ENCODE measurements at places on chromosomes 3 and 15.

DNA sequence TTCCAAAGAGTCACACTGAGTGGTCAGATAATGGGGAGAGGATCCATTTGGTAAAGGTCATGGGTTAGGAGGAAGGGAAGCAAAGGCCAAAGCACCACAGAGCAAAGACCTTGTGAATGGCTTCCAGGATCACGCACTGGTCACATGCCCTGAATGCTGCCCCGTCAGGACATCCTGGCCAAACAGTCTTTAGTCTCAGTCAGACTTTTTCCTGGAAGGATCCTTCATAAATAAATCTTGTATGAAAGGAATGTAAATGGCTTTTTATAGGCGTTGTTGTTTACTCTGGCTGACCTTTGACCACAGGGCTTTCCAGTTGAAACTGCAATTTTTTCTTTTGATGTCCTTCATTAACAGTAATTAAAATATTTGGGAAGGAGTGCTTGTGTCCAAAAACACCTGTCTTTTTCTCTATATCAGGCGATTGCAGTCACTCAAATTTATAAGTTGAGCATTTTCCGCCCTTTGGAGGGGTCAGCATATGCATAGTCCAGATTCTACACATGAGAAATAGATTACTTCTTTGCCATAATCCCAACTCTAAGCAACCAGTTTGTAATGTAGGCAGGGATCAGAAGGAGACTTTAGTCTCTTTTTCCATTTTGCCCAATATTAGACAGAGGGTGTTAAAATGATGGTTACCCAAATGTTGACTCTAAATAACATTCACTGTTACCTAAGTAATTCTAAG, 48.4 kb downstream of the CHAC1 start:
- DNase-seq: no peak

DNA sequence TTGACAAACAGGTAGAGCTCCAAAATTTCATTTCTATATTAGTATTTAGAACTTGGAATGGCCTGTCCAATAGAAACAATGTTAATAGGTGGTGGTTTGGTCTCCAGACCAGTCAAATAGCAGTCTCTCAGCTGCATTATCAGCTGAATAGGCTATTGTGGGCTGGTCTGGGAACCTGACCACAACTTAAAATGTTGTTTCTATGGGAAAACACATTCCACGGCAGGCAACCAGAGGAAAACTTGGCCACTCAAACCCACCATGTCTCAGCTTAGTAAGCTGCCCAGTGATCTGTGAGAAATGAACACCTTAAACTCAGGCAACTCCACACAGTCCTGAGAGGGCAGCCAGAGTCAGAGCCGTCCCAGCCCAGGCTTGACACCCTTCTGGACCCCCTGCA, 20.4 kb downstream of the FBN1 start:
- DNase-seq: no peak

DNA sequence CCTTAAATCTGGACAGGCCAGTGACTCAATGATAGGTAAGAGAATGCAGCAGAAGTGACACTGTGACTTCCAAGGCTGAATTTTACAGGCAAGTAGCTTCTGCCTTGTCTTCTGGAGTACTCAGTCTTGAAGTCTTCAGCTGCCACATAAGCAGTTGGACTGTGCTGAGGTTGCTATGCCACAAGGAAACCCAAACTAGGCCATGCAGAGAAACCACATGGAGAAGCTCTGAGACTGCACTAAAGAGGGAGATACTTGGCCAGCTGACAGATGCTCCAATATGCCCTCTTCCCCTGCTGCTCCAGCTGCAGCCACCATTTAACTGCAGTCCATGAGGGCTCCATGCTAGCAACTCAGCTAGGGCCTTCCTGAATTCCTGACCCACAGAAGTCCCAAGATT, 119.4 kb upstream of the GADL1 start:
- DNase-seq: no peak

GRCh38 chr15:90471769-90472168, 58.0 kb upstream of the CRTC3 start:
- no peak for DNase-seq

DNA sequence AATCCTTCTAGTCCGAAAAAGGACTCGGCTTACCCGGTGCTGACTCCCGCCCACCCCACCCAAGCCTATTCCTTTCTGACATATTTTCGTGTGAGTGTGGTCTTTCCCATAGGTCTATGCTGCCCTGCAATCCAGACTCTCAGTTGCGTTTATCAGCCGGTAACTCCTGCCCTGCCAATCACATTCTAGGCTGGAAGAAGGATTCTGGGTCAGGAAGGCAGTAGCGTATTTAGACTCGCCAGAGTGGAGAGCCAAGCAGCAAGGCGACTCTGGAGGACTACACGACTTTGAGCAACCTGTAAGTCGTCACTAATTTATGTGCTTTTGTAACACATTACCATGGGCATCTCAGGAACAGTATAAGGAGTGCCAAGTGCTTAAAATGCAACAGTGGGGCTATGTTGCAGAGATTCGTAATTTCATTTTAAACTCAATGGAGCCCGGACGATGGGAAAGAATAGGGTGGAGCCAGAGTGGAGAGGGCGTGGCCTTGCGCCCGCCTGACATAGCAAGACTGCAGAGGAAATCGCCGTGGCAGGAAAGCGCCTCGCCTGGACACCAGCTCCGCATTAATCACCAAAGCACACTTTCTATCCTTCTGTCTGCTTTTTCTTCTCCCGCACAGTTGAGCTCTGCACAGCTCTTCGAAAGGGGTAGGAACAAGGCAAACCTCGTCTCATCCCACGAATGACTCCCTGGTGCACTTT, 1044.2 kb downstream of the AGBL1 start:
- DNase-seq: no peak

DNA sequence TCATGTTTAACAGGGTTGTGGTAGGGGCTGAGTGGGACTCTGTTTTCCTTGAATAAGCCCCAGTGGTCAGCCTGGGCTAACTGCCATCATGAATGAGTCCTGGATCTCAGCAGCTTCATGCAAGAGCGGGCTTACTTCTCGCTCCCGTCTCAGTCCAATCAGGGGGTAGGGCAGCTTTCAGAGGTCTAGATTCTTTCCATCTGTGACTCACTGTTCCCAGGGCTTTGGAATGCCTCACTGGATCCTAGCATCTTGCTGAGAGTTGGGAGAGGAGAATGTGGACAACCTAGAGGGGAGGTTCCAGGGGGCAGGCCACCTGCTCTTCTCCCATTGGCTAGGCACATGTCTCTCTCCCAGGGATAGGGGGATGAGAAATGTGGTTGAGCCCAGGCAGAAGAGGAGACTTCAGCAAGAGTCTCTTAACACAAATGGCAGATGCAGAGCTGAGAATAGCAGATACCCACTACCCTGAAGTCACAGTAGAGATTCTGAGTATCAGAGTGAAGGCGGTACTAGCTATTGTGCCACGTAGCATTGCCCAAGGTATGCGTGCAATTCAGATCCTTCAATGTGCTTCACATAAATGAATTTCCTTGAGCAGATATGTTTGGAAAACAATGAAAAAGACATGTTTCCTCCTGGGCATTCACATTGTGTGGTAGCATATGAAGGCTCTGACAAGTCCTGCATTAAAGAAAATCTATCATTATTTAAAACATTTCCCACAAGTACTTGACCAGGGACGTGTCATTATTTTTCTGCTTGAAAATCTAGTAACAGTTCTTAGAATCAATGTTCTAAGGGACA, 257.7 kb upstream of the PROK2 start:
- peak; percentile 74 for DNase-seq

DNA sequence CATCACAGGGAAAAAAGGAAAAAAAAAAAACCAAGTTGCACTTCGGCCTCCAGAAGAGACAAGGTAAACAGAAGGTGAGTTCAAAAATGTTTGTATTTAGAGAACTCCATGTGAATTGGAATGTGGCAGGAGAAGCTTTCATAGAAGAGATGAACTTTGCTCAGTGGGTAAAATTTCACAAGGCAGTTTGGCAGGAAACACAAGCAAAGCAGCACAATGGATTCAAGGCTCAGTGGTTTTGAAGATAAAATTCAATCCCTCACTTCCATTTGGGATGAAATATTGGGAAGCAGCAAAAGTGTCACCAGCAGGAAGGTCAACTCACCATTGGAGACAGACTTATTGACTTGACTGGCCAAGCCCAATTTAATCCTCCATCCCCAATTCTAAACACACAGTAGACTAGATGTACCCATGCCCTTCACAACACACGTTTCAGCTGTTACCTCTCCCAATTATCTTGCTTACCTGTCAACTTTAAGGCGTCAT, 256.7 kb upstream of the ICE2 start:
- DNase-seq: no peak

DNA sequence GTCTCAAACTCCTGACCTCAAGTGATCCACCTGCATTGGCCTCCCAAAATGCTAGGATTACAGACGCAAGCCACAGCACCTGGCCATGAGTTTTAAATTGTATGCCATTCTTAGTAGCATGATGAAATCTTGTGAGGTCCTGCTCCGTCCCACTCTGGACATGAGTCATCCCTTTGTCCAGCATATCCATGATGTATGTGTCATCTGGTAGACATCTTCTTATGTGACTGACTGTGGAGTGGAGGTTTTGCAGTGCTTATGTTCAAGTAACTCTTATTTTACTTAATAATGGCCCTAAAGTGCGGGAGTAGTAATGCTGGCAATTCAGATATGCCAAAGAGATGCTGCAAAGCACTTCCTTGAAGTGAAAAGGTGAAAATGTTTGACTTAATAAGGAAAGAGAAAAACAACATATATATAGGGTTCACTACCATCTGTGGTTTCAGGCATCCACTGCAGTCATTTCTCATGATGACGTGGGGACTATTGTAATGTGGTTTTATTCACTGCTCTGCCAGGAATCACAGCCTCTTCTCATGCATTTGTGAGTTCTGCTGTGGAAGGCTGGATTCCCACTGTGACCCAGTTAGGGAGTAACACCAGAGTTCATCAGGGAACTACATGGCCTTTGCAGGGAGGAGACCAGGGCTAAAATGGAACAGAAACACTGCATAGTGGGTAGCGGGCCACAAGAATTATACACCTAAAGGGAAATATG, 204.6 kb upstream of the STRIT1 start:
- DNase-seq: peak; percentile 50

DNA sequence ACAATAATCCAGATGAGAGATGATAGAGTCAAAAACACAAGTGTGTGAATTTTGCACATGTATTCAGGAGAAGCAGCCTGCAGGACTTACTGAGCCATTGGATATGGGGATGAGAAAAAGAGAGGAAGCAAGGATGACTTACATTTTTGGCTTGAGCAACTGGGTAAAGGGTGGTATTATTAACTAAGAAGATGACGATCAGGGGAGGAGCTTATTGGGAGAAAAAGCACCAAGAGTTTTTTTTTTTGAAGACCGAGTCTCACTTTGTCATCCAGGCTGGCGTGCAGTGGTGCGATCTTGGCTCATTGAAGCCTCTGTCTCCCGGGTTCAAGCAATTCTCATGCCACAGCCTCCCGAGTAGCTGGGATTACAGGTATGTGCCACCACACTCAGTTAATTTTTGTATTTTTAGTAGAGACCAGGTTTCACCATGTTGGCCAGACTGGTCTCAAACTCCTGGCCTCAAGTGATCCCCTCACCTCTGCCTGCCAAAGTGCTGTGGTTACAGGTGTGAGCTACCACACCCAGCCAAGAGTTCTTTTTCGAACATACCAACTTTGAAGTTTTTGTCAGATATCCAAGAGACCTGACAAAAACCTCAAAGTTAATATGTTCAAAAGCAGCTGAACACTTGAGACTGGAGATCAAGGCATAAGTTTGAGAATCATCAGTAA, 14.8 kb upstream of the SH3BP5 start:
- DNase-seq: no peak

- no peak for DNase-seq
These were observed 210.0 kb downstream of the NFKBIZ start for GRCh38 chr3:102059145-102059943.

All from AG04449 (cell line).